ENCODE measurements at places on chromosomes 2 and 18.

DNA sequence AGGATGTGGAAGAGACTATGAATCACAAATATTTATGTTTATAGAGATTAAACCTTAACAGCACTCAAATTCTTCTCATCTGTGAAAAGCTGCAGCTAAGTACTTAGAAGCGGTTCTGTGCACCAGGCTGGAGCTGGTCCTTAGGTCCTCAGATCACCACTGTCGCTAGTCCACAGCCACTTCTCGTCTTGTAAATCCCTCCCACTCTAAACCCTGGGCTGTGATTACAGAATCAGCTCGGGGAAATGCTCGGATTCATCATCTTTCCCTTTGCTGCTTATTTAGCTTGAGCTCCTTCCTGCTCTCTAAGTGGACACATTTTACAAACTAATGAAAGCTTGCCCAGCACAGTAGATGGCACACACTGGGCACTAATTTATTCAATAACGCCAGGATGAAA, 61.7 kb downstream of the RNF152 start:
- no peak for DNase-seq

GRCh38 chr18:9048808-9049494, 53.5 kb upstream of the NDUFV2 start:
- no peak for DNase-seq

DNA sequence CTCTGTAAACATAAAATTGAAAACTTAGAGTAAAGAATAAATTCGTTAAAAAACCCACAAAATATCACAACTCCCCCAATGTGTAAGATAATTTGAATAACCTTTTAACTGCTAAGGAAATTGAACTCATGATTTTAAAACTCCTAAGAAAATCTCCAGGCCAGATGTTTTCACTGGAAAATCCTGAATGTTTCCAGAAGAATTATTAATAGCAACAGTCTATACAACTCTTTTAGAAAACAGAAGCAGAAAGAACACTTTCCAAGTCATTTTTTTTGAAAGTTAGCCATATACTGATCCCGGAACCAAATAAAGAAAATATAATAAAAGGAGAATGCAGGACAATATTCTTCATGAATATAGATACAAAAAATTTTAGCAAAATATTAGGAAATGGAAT, 165.6 kb downstream of the ACOXL start:
- no peak for DNase-seq

DNA sequence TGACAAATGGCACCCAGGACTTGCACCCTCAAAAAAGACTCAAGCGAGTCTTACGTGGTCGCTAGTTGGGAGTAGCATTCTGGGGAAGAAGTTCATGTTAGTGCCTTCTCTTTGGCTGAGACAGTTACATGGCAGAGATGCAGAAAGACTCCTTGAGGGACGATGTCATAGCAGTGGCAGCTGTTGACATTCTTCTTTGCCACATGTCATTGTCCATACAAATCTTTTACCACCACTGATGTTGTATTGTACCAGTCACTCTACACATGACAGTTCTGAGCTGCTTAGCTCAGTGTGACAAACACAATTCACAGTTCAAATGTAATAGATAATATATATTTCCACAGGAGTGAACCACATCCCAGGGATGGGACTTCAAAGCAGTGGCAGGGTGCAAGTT, 197.1 kb downstream of the TCF4 start:
- no peak for DNase-seq

GRCh38 chr18:9516437-9517064, 41.2 kb downstream of the RALBP1 start:
- no peak for DNase-seq

GRCh38 chr2:23350041-23350791, 34.8 kb upstream of the KLHL29 start:
- no peak for DNase-seq

- DNase-seq = no peak
Observed at GRCh38 chr2:210452194-210452593, 24.4 kb downstream of the LANCL1 start.
